Activated CD4-positive, alpha-beta memory T cell treated with anti-CD3 and anti-CD28 coated beads, Interleukin-2, amount 10 ng/mL, durations not matched to agents 7 days and 5 days (primary cell): ENCODE measurements at places on chromosomes 11 and 22. TPM values are rescaled to one million over a fixed set of nuclear protein-coding genes. Genes with fewer than 3 reads are reported as not detected.

GRCh38 chr22:26360169-26360885, 68.7 kb upstream of the ASPHD2 start:
- H3K4me1 ChIP-seq, result peaks cover 6% of the 10 kb centered on the region
- H3K27ac ChIP-seq, result no peak overlapping the region
- H3K27me3 ChIP-seq, result peaks cover 17% of the 10 kb centered on the region
- H3K36me3 ChIP-seq, result no peaks in the 10 kb centered on the region

DNA sequence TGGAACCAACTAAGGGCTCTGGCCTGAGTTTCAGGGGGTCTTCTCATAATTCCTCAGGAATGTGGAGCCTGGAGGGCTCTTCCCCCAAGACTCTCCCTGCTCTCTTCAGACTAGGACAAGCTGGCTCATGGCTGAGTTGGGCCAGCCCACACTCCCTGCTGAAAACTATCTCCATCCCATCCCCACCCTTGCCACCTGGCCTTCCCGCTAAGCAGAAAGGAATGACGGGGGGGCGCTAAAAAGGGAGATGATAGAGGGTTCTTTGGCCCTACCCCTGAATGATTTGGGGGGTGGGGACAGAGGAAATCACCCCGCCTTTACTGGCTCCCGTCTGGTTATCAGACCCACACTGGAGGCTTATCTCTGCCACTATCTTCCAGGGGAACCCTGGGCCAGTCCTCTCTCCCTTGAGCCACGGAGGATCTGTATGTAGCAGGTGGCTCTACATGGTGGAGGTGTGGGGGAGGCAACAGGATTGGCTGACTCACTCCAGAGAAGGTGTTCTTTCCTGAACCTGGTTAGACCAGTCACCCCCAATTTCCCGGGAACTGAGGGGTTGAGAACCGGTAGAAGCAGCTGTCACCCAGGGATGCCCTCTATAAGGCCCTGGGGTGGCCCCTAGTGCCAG, 5.7 kb downstream of the SMTN start:
- no peak overlapping the region for H3K27ac ChIP-seq
- no peak overlapping the region for H3K4me3 ChIP-seq
- no peaks in the 10 kb centered on the region for H3K27me3 ChIP-seq
- H3K36me3 ChIP-seq, result peaks cover 4% of the 10 kb centered on the region
- peaks cover 31% of the 10 kb centered on the region for H3K4me1 ChIP-seq

GRCh38 chr11:14748090-14748489, 104.5 kb downstream of the PDE3B start:
- no peak for DNase-seq
- no peak overlapping the region for H3K27ac ChIP-seq
- peaks cover 32% of the 10 kb centered on the region for H3K36me3 ChIP-seq
- no peak overlapping the region for H3K4me3 ChIP-seq

DNA sequence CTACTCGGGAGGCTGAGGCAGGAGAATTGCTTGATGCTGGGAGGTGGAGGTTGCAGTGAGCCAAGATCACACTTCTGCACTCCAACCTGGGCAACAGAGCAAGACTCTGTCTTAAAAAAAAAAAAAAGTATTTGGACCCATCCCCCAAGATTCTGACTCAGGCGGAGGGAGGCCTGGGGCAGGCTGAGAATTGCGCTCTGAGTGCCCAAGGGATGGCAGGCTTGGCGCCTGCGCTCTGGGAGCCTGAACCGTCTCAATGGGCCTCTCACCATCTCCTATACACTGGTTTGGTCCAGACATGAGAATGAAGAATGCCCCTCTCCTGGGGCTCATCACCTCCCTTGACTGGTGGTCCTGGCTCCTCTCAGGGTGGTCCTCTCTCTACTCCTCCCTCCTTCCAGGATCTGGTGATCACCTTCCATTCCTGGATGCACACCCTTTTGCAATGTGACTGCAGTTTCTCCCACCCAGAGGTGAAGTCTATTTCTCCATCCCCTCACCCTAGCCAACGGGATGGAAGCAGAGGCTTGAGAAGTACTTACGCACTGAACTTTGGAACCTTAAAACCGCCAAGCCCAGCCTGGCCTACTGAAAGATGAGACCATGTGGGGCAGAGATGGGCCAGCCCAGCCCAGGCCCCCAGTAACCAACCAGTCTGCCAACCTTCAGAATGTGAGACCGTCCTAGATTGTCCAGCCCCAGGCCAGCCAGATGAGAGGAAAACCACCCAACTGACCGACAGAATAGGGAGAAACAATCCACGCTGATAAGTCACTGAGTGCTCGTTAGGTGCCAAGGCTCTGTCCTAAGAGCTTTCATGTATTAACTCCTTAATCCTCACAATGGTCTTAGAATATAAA, 4.9 kb downstream of the POLR3H start:
- H3K27me3 ChIP-seq, result no peaks in the 10 kb centered on the region
- no peak overlapping the region for H3K27ac ChIP-seq
- H3K4me3 ChIP-seq, result no peak overlapping the region
- H3K36me3 ChIP-seq, result peaks cover 7% of the 10 kb centered on the region

DNA sequence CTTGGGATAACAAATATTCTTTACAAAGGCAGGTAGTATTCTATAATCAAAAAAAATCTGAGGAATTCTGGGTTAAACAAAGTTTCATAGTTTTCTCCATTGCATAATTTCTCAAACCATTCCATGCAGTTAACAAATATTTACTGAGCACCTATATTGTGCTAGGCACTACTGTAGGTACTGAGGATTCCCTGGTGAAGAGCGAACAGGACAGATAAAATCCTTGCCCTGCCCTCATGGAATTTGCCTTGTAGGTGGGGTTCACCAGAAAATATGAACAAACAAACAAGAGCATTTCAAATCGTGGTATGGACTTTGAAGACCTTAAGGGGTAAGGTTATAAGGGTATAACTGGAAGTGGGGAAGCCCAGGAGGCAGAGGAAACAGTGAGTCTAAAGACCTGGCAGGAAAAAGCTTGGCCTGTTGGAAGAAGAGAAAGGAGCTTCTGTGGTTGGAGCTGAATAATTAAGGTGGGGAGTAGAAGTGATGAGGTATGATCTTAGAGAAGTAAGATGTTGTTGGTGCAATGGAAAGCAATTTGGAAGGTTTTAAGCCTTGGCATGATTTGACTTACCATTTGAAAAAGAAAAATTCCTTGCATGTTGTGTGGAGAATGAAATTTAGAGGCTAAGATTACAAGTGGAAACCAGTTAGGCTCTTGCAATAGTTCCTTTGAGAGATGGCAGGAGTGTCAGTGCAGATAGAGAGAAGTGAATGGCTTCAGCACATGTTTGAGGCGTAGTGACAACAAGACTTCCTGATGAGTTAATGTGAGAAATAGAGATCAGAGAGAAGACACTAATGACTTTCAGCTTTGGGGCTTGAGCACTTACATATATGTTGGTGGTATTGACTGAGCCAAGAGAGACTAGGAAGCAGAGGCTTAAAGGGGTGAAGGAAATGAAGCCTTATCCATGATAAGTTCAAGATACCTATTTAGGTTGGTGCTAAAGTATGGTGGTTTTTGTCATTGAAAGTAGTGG, 55.7 kb upstream of the PICALM start:
- H3K4me3 ChIP-seq, result no peak overlapping the region
- DNase-seq, result no peak
- H3K27ac ChIP-seq, result no peak overlapping the region
- peaks cover 16% of the 10 kb centered on the region for H3K4me1 ChIP-seq
- H3K27me3 ChIP-seq, result peaks cover 3% of the 10 kb centered on the region
- H3K36me3 ChIP-seq, result peaks cover 11% of the 10 kb centered on the region

DNA sequence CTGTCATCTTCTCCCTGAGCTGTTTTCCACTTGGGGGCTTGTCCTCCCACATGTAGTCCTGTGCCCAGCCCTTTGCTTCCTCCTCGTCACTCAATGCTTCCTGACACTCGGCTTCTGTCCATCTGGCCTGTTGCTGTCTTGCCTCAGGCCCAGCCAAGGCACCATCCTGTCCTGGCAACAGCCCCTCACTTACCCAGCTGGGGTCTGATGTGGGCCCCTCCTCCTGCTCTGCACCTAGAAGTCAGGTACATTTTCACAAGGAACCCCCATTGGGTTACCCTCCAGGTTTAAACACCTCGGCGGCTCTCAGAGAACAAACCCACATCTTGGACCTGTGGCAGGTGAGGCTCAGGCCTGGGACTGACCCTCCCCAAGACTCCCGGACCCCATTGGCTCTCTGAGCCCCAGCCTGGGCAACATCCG, 784.8 kb downstream of the TBC1D22A start:
- H3K4me1 ChIP-seq, result no peaks in the 10 kb centered on the region
- H3K27me3 ChIP-seq, result no peaks in the 10 kb centered on the region
- H3K4me3 ChIP-seq, result no peak overlapping the region
- H3K27ac ChIP-seq, result no peak overlapping the region
- H3K36me3 ChIP-seq, result no peaks in the 10 kb centered on the region
- no peak for DNase-seq

- H3K4me1 ChIP-seq, result no peaks in the 10 kb centered on the region
- H3K4me3 ChIP-seq, result no peak overlapping the region
- no peaks in the 10 kb centered on the region for H3K36me3 ChIP-seq
- DNase-seq, result no peak
- no peaks in the 10 kb centered on the region for H3K27me3 ChIP-seq
- no peak overlapping the region for H3K27ac ChIP-seq
These were observed 142.6 kb upstream of the BLID start for GRCh38 chr11:122258446-122259194.

GRCh38 chr11:130547761-130548490, 99.5 kb downstream of the ADAMTS15 start:
- DNase-seq, result no peak
- no peaks in the 10 kb centered on the region for H3K4me1 ChIP-seq
- peaks cover 8% of the 10 kb centered on the region for H3K27me3 ChIP-seq
- H3K36me3 ChIP-seq, result no peaks in the 10 kb centered on the region
- no peak overlapping the region for H3K4me3 ChIP-seq

GRCh38 chr22:48855013-48855412, 972.7 kb downstream of the BRD1 start:
- no peaks in the 10 kb centered on the region for H3K27me3 ChIP-seq
- H3K36me3 ChIP-seq, result no peaks in the 10 kb centered on the region
- no peak overlapping the region for H3K27ac ChIP-seq
- no peak overlapping the region for H3K4me3 ChIP-seq
- no peak for DNase-seq

DNA sequence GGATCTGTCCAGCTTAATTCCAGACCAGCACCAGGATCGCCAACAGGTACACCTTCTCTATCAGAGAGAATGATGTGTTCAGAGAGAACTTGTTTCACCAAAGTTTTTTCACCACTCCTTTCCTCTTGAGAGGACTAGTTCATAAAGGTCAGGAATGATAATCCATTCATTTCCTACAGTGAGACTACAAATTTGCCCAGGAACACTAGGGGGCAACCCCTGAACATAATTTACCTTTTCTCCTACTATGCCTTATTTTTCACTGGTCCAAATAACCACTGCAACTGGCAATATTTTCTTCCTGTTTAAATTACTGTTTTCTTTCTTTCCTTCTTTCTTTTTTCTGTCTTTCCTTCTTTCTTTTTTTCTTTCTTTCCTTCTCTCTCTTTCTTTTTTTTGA, 22.5 kb downstream of the CAVIN3 start:
- H3K27me3 ChIP-seq, result peaks cover 9% of the 10 kb centered on the region
- H3K4me1 ChIP-seq, result no peaks in the 10 kb centered on the region
- no peak overlapping the region for H3K4me3 ChIP-seq
- H3K27ac ChIP-seq, result no peak overlapping the region

- no peaks in the 10 kb centered on the region for H3K4me1 ChIP-seq
- DNase-seq, result no peak
- no peaks in the 10 kb centered on the region for H3K36me3 ChIP-seq
- no peak overlapping the region for H3K27ac ChIP-seq
These were observed 108.0 kb upstream of the CADM1 start for GRCh38 chr11:115612046-115612730.

DNA sequence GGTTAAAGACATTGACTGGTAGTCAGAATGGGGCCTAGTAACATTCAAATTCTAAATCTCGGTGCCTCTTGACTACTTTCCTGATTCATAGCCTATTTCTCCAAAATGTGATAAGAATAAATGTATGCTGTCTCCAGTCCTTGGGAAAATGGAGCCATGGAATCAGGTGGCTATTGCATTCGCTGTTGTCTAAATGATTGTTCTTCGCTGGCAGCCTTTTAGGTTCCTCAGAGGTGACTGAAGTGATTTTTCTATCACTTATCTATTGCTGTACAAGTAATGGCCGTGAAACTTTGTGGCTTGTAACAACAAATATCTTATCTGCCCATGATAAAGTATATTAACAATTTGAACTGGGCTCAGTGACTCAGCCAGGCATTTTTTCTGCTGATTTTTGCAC, 15.4 kb downstream of the SRPRA start:
- no peaks in the 10 kb centered on the region for H3K4me1 ChIP-seq
- H3K27ac ChIP-seq, result no peak overlapping the region
- H3K4me3 ChIP-seq, result no peak overlapping the region
- H3K27me3 ChIP-seq, result no peaks in the 10 kb centered on the region
- peaks cover 18% of the 10 kb centered on the region for H3K36me3 ChIP-seq
- DNase-seq, result no peak

GRCh38 chr11:73647459-73648100, 1.2 kb downstream of the PLEKHB1 start:
- no peaks in the 10 kb centered on the region for H3K36me3 ChIP-seq
- H3K4me1 ChIP-seq, result peaks cover 14% of the 10 kb centered on the region
- H3K4me3 ChIP-seq, result peak overlapping the region; percentile 64
- H3K27me3 ChIP-seq, result no peaks in the 10 kb centered on the region
- H3K27ac ChIP-seq, result no peak overlapping the region

- H3K27ac ChIP-seq, result no peak overlapping the region
- peaks cover 2% of the 10 kb centered on the region for H3K4me1 ChIP-seq
- no peaks in the 10 kb centered on the region for H3K36me3 ChIP-seq
- no peak for DNase-seq
- H3K27me3 ChIP-seq, result peaks cover 20% of the 10 kb centered on the region
These were observed 27.4 kb upstream of the PANX2 start for GRCh38 chr22:50143096-50143495.

GRCh38 chr11:5288108-5288905, 13.4 kb downstream of the OR51B4 start:
- no peaks in the 10 kb centered on the region for H3K4me1 ChIP-seq
- no peaks in the 10 kb centered on the region for H3K27me3 ChIP-seq
- H3K27ac ChIP-seq, result no peak overlapping the region
- no peak overlapping the region for H3K4me3 ChIP-seq

DNA sequence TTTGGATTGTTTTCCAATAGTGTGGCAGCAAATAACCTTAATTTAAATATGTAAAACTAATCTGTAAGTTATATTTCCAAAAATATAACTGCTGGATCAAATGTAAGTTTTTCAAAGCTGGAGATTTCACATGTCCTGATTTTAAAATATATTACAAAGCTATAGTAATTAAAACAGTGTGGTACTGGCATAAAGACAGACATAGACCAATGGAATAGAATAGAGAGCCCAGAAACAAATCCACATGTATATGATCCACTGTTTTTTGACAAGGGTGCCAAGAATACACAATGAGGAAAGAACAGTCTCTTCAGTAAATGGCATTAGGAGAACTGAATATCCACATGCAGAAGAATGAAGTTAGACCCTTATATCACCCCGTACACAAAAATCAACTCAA, 4.0 kb downstream of the OR4X2 start:
- peaks cover 15% of the 10 kb centered on the region for H3K27me3 ChIP-seq
- H3K4me3 ChIP-seq, result no peak overlapping the region
- H3K4me1 ChIP-seq, result no peaks in the 10 kb centered on the region
- DNase-seq, result no peak
- H3K36me3 ChIP-seq, result no peaks in the 10 kb centered on the region

Gene PNPLA5
- total RNA-seq, result not detected

Gene SCGB1D2
- total RNA-seq, result not detected

Gene IGSF9B
- total RNA-seq, result 66.2 TPM

Gene LARGE2
- 0.58 TPM for total RNA-seq
